ENCODE measurements at places on chromosomes 1 and 21.

GRCh38 chr21:32494934-32495709 is 82.6 kb downstream of the EVA1C start:
- no peak for DNase-seq

DNA sequence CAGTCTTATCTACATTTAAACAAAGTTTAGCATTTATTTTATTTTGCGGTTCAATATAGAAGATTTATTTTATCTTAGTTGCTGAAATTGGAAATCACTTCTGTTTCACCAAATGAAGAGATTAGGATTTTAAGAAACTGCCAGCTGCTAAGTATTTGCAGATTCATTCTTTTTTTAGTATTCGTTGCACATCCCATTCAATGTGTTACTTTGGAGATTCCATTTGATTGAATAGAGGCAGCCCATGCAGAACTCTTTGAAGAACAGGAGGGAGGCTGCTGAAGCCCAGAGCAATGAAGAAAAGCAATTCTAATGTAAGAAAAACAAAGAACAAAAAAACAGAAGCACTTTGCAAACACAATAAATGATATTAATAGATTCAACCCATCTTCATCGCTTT is 38.6 kb upstream of the IL12RB2 start:
- DNase-seq = no peak

DNA sequence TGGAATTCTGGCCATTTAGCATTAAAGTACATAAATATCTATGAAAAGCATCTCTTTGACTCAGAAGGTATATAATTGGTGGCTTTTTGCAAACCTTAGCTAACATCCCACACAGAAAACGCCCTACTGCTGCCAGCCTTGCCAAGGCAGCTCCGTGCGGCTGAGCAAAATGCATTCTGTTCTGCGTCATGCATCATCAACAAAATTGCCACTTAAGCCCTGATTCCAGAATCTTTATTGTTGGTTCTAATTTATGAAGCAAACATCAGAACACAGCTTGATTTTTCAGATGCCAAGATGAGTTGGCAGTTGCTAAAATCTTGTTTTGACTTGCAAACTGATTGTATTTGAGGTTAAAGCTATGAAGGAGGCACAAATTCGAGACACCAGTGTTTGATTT is 314.9 kb upstream of the DEPDC1 start:
- DNase-seq = no peak

DNA sequence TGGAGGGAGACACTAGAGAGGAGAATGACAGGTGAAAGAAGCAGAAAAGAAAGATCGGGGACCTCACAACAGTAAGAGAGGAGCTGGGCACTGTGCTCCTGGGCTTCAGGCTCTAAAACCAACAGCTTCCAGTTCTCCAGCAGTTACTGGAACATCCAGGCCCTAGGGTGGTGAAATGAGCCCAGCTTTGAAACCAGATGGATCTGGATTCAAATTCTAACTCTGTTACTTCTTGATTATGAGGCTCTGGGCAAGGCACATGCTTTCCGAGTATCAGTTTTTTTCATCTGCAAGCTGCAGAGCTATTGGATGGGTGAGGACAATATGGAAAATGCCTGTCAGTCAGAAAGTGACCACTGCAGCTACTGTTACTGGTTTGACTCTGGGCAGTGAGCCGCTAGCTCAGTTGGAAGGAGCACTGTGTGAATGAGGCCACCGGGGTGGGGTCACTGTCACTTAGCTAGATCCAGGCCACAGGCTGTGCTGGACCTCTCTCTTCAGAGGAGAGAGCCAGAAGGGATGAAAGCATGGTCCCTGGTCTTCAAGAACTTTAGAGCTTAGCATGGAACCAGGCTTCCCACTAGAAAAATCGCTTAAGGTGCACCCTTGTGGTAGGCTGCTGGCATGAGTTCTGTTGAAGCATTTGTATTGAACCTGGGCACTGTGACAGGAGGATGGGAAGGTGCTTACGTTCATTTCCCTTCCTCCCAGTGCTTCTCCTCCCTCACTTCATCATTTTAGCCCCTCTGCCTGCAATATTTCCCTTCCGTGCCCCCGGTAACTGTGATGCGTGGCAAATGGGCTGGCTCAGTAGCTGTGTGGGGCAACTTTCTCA is 12.2 kb downstream of the PLEKHO1 start:
- DNase-seq = no peak

DNA sequence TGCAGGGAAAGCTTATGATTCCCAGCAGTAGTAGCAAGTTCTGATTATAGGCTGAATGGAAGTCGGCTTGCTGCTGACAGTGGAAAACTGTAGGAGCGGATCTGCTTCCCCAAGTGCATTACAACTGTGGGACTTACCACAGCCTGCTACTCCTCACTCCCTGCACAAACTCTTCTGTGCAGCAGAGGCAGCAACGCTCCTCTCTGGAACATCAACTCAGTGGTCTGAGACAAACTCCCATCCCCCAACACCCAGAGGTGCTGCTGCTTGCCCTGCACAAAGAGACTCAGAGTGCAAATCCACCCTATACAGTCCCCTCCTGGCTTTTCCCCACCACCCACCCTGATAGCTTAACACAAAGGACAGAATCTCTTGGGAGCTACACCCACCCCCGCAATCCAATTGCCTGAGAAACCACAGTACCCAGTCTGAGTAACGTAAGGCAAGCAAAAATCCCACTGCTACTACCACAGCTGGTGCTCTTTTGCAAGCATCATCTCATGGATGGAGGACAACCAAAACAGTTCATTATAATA is 1455.2 kb downstream of the AMY1C start:
- no peak for DNase-seq

GRCh38 chr1:162722036-162722435 is 68.5 kb upstream of the HSD17B7 start:
- no peak for DNase-seq

GRCh38 chr1:200992382-200993048 is 31.0 kb downstream of the KIF21B start:
- DNase-seq = no peak

GRCh38 chr1:161287482-161288054 is 22.2 kb downstream of the MPZ start:
- DNase-seq = no peak

- no peak for DNase-seq
Observed at GRCh38 chr1:36464605-36465393, 615 bp upstream of the MRPS15 start.

- no peak for DNase-seq
Observed at GRCh38 chr1:166905136-166905535, 29.1 kb upstream of the TADA1 start.

Measured in stimulated activated CD4-positive, alpha-beta T cell treated with anti-CD3 and anti-CD28 coated beads, Interleukin-1b, Interleukin-23, amount 100 ng/mL, for 4 hours (primary cell).